Brain microvascular endothelial cell (primary cell): ENCODE measurements at places on chromosomes 7 and 10.

GRCh38 chr10:132879408-132880127 is 62.8 kb downstream of the CFAP46 start:
- DNase-seq = no peak

GRCh38 chr7:22001345-22002004 is 55.8 kb upstream of the CDCA7L start:
- peak; percentile 67 for DNase-seq

- DNase-seq = no peak
These were observed 45.5 kb upstream of the ABLIM1 start for GRCh38 chr10:114703377-114704107.

DNA sequence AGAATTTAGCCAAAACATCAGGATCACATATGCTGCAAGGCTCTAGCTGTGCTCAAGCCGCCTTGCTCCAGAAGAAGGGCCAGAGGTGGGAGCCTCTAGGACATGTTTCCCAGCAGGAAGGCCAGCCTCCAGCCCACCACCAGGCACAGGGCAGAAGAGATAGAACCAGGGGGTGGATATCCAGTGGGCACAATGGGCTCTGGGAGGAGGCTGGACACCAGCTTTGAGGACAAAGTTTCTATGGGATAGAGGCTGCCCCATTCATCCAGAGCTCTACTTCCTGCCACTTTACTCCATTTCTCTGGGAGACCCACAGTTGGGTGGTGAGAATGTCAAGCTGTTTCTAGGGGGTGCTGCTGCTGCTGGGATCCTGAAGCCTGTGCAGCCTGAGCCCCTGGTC is 77.1 kb downstream of the ARHGAP22 start:
- DNase-seq = no peak

- DNase-seq = no peak
These were observed 556.9 kb downstream of the DNAJB9 start for GRCh38 chr7:109126404-109127050.

DNA sequence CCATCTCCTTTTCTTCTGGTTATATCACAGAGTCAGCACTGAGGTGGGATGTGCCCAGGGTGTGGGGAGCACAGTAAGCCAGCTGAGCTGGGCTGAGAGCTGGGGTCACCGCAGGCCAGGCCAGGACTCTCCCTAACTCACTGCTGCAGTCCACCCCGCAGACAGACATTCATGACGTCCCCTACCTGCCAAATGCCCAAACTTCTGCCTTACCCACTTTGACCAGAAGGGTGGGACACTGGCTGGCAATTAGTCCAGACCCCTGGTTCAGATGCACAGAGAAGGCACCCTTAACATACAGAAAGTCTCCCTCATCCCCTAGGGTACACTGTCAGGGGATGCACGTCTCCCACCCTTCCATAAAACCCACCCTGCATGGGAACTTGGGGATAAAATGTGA is 2.1 kb downstream of the DRGX start:
- DNase-seq = no peak

GRCh38 chr7:47292832-47293309 is 289.0 kb downstream of the TNS3 start:
- peak; percentile 17 for DNase-seq

DNA sequence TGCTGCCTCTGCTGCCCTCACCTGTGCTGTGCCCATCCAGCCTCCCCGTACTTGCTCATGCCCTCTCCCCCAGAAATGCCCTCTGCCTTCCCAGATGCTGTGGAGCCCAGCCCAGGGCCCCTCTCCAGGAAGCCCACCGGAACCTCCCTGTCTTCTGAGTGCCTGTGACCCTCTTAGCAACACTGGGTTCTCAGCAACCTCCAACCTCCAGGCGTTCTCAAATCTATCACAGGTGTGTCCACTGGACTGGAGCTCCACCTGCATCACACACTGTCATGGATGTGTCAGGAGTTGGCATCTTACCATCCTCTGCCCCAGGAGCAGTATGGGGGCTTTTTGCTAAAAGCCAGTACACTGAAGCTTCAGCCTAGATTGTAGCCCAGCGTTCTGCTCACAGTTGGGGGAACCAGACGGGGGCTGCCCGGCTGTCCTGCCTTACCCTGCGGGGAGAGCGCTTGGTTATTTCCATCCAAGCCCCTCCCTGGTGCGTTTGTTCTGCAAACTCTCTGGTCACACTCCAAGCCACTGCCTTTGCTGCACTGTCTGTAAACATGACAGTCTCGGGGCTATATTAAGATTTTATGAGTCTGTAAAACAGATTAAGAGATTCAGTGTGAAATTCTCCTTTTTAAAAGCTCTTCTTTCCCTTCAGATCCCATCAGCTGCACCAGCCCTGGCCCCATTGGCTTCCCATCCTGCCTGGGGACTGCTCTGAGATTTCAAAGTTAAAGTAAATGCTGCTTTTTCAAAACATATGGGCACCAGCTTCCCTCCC is 71.3 kb upstream of the CPXM2 start:
- no peak for DNase-seq

GRCh38 chr7:137934176-137934826 is 67.6 kb downstream of the CREB3L2 start:
- DNase-seq = no peak

DNA sequence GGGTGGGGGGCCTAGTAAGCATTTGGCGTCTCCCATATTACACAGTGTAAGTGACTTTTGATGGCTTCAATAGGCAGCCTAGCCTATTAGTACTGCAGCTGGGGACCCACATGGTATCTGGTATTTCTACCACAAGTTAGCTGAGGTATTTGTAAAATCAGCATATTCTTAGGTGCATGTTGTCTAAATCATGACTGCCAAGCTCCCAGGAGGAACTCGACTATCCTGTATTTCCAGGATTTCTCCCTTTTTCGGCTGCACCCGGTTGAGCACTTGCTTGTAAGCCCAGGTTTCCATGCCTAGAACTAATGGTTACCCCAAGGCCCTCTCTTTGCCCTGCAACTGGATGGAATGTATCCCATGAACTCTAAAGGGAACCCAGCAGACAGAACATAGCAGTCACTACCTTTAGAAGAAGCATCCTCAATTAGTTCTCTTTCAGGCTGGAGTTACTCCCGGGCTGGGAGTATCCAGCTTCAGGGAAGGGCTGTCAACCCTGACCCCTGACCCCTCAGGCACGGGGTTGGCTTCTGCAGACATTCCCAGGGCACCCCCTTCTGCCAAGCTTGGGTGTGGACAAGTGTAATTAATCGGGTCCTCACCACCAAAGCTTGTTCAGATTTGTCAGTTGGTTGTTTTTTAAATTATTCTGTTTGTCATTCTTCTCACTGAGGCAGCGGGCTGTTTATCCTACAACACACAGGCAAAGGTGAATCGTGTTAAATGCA is 90.3 kb upstream of the PARD3 start:
- no peak for DNase-seq

- no peak for DNase-seq
These were observed 160.6 kb upstream of the AOAH start for GRCh38 chr7:36884910-36885309.

- no peak for DNase-seq
These were observed 1.0 kb downstream of the BEND7 start for GRCh38 chr10:13527864-13528122.

DNA sequence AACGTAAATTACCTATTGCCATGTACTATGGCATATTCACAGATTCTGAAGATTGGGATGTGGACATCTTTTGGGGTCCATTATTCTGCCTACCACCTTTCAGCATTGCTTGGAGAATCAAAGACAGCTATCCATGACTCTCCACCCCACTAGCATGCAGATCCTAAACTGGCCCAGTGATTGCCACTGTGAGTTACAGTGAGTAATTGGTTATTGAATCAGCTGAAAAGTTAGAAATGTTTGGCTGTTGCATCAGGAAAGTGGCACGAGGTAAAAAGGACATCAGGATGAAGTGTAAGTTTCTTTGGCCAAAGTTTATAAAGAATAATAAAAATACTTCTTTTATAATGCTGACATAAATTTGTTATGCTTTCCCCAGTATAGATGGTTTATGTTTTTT is 148.2 kb upstream of the ETV1 start:
- no peak for DNase-seq

DNA sequence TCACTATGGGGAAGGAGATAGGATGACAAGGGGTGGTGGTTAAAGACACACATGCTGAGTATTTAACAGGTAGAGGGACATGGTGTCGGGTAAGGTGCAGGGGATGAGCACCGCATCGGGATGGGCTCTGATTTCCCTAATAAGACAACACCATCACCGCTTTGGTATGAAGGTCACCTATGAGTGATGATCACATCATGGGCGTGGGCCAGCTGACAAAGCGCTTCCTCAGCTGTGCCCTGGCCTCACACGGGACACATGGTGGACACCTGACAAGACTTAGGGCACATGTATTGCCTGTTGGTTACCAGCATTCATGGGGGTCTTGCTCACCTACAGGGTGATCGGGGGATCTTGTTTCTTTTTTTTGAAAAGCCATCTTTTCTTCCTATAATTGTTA is 12.8 kb downstream of the C7orf57 start:
- no peak for DNase-seq

DNA sequence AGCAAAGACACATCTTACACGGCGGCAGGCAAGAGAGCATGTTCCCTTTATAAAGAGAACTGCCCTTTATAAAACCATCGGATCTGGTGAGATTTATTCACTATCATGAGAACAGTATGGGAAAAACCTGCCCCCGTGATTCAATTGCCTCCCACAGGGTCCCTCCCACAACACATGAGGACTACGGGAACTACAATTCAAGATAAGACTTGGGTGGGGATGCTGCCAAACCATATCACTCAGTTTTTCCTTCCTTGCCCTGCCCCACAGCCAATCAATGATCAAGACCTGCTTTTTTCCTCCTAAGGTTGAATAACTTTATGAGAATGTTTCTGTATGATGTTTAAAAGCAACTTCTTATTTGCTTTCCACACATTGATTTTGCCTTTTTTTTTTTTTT is 3.1 kb upstream of the PTPRE start:
- no peak for DNase-seq

- DNase-seq = no peak
These were observed 11.6 kb upstream of the TYSND1 start for GRCh38 chr10:70158113-70158512.

- DNase-seq = peak; percentile 17
These were observed at the start of gene FOXP2 for GRCh38 chr7:114414156-114415063. FOXP2 (plus strand) TSS chr7:114414815; CDS start chr7:114426512, 11,697 bp downstream.

DNA sequence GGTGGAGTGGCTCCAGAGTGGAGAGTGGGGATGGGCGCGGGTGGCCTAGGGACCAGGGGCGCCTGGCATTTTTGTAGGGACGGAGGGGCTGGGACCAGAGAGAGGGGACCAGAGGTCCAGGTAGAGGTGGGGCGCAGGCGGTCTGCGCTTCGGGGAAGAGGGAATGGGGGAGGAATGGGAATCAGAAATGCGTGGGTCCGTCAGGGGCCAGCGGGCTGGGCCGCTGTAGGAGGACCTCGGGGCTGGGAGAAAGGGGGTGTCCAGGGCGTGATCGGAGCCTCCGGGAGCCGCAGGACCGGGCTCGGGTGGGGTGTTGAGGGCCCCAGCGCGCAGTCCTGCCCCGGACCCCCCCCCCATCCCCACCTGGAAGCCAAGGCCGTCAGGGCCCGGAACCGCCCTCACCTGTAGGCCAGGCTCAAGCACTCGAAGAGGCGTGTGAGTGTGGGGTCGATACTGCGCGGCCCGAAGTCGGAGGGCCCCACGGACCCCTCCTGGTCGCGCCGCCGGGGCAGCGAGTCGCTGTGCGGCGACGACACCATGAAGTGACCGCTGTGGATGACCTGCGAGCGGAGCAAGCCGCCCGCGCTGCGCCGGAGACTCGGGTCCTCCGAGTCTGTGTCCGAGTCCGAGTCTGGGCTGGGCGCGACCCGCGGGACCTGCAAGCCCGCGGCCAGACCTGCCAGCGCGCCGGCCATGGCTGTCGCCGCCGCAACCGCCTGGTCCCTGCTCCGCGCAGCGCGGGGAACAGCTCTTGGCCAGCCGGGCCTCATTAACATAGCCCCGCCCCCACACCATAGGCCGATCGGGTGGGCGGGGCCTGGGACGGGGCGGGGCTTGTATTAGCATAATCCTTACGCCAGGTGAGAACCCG is at the start of gene MLXIPL:
TSS of gene MLXIPL (minus strand) at position 725 of the 871 bp plus-strand sequence. CDS start at position 695, 30 bp downstream.
- DNase-seq = peak; percentile 37

DNA sequence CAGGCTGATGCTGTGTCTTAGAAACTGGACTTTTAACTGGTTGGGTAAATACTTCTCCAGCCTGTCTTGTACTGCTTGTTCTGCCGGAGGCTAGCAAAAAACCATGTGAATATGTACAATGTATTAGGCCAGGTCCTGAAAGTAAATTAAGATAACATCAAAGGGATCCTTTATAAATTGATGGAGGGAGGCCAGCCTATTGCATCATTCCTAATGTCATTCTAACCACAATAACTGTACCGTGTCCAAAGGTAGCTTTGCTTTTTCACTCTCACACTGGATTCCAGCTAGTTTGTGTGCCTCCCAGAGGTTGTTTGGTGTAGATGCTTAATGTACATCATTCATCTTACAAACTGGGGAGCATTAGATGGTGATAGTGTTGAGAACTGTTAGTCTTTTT is 91.2 kb upstream of the SEM1 start:
- no peak for DNase-seq

GRCh38 chr10:550665-551372 is 138.6 kb downstream of the DIP2C start:
- no peak for DNase-seq

DNA sequence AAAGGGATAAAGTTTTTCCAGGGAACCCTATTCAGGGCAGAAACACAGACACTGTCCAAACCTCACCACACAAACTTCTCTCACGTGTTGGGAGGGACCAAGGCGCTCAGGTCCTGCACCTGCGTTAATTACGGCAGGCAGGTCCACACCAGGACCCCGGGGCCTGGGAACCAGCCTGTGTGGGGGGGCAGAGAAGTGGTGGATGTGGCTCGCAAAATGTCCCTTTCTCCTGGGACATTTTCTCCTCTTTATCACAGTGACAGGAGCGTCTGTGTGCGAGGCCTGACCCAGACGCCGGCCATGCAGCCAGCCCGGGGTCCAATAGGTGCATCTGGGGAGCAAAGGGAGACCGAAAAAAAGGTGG is 73.4 kb upstream of the ZNF722 start:
- DNase-seq = no peak

DNA sequence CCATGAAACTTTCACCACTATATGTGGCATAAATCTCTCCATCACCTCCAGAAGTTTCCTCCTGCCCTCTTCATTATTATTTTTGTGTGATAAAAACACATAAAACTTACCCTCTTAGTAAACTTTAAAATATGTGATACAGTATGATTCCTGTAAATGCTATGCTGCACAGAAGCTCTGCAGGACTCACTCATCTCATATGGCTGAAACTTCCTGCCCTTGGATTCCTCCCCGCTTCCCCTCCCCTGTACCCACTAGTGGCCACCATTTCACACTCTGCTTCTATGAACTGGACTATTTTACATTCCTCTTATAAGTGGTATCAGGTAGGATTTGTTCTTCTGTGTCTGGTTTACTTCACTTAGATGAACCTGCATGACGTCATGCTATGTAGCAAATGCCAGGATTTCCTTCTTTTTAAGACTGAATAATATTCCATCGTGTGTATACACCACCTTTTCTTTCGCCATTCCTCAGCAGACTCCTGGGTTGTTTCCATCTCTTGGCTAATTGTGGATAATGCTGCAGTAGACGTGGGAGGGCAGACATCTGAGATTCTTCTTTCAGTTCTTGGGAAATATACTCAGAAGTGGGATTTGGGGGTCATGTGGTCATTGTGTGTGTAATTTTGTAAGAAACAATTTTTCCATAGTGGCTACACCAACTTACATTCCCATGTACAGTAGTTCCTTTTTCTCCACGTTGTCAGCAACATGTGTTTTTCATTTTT is 335.2 kb downstream of the SDK1 start:
- peak; percentile 39 for DNase-seq
